Right renal pelvis (tissue), 4 donors: ENCODE measurements at places on chromosomes 11 and 22. TPM values are rescaled to one million over a fixed set of nuclear protein-coding genes. Genes with fewer than 3 reads are reported as not detected.
A peak's percentile ranks its signal among the peaks of the same experiment; 100 is the strongest.

GRCh38 chr11:76209375-76209972 lies 3.2 kb upstream of the WNT11 start:
- no peak for DNase-seq

GRCh38 chr11:13271060-13271693 lies 6.4 kb upstream of the BMAL1 start:
- DNase-seq, result no peak

- no peak for DNase-seq
These were observed 43.0 kb upstream of the ZC3H12C start for GRCh38 chr11:110050201-110050506.

DNA sequence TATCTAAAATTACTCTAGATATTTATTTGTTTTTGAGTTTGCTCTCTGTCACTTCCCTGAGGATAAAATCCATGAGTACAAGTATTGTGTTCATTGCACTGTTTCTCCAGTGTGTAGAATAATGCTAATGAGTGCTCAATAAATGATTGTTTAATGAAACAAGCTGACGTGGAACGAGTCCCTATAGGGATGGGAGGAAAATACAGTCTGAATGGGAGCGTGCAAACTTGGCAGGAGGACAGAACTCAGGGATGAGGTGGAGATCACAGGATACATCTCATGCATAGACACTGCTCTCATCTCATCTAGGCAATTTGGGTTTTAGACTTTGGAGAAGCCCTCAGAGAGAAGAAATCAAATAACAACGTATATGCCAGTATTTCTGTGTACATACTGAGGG lies 58.4 kb upstream of the ZC3H12C start:
- DNase-seq, result no peak

- DNase-seq, result no peak
These were observed 1495.9 kb downstream of the BRD1 start for GRCh38 chr22:48331691-48332220.

DNA sequence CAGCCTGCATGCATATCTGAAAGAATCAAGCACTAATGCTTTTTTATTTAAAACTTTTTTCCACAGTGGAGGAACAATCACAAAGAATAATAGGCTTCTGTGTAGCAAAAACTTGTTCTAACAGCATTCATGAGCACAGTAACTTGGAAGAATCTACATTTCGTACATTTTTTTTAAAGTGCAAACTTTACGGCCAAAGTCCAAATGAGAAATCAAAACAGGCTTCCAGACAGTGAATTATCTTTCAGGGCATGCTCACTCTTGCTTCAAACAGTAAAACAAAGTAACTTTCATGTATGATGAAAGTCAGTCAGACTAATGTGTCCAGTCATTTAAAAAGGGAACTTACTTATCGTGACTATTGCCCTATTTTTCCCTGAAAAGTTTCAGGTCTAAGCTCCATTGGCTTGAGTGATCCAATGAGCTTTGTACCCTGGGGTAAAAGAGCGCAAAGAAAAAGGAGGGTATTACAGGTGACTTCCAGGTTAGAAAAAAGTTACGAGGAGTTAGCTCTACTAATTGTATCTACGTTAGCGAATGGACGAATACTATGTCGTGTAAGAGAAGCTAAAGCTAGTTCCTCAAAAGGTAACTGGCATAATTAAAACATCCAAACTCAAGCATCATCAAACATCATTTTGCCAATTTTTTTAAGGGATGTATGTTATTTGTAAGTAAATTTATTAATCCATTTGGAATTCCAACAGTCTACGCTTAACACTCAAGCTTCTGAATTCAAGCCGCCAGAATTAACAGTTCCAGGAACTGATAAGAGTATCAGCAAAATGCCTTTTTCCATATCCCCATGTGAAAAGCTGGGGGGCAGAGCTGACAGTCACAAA lies 1.7 kb downstream of the PICALM start:
- peak; percentile 24 for DNase-seq

Gene POU2AF2
- polyA plus RNA-seq, result not detected

Gene OR51E2
- 0.64 TPM for polyA plus RNA-seq

Gene OR10D3
- polyA plus RNA-seq, result not detected

DNA sequence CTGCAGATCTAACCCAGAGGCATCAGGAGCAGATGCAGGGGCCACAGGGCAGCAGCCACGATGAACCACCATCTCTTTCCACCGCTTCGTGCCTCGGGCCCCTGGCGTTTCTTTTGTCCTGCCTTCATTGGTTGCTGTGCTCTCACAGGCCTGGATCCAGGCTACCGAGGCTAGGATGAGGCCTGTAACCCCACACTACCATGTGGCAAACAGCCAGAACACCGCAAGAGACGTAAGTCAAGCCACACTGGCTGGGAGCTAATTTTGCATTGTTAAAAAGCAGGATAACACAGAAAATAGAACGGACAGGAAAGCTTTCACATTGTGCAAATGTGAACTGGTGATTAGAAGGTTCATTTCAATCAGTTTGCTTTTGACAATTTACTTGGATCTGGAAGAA lies 15.7 kb upstream of the ARFGAP3 start:
- no peak for DNase-seq

- DNase-seq, result peak; percentile 47
These were observed 4.3 kb downstream of the SIAE start for GRCh38 chr11:124669193-124669592.

Gene TPH1
- polyA plus RNA-seq, result 0.35 TPM

- DNase-seq, result no peak
These were observed 65.2 kb upstream of the SORL1-AS1 start for GRCh38 chr11:121517996-121518395.

Gene CCDC15
- 3.8 TPM for polyA plus RNA-seq

DNA sequence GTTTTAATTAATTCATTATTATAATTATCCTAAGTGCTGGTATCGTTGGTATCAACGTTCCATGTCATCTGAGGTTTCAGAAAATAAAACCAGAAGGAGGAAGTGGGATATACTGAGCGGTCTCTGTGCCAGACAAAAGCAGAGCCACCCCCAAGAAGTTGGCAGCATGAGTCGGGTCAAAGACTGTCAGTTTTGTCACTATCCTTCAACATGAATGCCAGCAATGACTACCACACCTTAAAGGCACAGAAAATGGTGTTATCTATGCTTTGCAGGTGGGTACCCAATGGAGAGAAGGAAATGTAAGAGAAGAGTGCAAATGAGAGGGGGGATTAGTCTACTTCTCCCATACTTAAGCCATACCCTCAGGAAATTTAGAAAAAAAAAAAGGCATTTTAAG lies 408.5 kb downstream of the OPCML start:
- DNase-seq, result no peak

Gene USP2
- 11.3 TPM for polyA plus RNA-seq

DNA sequence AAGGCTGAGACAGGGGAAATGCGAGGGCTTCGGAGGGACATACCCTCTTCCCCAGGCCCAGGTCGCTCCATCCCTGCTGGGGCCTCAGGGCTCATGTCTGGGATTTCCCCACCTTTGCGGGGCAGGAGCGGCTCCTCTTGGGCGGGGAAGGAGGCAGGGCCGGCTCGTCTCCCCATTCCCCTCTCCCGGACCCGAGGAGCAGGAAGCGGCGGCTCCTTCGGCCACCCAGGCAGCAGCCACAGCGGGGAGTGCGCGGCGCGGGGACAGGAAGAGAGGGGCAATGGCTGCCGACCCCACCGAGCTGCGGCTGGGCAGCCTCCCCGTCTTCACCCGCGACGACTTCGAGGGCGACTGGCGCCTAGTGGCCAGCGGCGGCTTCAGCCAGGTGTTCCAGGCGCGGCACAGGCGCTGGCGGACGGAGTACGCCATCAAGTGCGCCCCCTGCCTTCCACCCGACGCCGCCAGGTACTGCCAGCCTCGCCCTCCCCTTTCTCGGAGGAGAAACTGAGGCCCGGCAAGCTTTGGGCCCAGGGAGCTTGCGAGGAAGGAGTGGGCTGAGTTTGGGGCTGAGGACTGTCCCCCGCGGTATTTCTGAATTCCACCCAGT lies at the start of gene ANKK1:
TSS of gene ANKK1 (plus strand) at position 175 of the 607 bp plus-strand sequence. CDS start at position 281, 106 bp downstream.
- no peak for DNase-seq

GRCh38 chr11:9606809-9607510 lies 33.5 kb downstream of the WEE1 start:
- no peak for DNase-seq

DNA sequence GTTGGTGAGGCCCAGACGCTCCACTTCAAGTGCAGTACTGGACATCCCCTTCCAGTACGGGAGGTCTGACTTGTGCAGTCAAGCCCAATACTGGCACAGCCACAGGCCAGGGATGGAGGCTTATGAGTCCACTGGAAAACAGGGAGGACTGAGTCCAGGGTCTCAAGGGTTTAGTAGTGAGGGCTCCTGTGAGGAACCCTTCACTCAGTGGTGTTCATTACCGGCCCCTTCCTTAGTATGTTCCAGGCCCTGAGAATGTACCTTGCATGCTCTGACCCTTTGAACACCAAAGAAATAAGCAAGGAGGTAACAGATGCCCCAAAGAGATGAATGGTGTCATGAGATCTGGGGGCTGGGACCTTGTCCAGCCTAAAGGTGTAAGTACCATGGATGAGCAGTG lies 11.8 kb downstream of the PRAME start:
- DNase-seq, result no peak

GRCh38 chr22:23756891-23757290 lies 2.7 kb upstream of the VPREB3 start:
- DNase-seq, result no peak

Gene SCT
- 1.2 TPM for polyA plus RNA-seq

Gene SYT13
- 15.7 TPM for polyA plus RNA-seq

Gene ADM2
- polyA plus RNA-seq, result 4.1 TPM

Gene HBB
- polyA plus RNA-seq, result 236 TPM

Gene CREB3L1
- 16.1 TPM for polyA plus RNA-seq

- no peak for DNase-seq
These were observed 16.4 kb downstream of the KIAA0930 start for GRCh38 chr22:45224331-45224730.

GRCh38 chr22:21978564-21979386 lies 3.8 kb downstream of the TOP3B start:
- DNase-seq, result no peak

DNA sequence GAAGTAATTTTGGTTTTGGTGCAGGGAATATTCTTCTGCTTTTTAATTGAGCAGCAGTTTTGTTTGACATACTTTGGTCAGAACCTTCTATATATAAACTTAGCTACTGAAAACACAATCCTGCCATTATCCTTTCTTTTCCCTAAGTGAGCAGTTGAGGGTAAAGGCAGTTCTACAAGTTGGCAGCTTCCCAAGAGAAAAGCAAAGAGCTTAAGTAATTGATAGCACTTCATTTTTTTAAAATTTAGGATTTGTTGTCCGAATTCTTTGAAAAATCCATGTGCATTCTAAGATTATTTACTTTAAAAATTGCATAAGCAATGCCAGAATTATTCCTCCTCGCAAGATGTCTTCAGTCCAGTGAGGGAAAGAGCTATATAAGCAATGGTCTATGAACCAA lies 1394.1 kb downstream of the FAM181B start:
- DNase-seq, result no peak

- no peak for DNase-seq
These were observed 9.0 kb downstream of the FAM118A start for GRCh38 chr22:45318558-45319323.

GRCh38 chr22:36381513-36382128 lies 6.1 kb downstream of the MYH9 start:
- no peak for DNase-seq

GRCh38 chr11:76524919-76525318 lies 80.1 kb downstream of the EMSY start:
- DNase-seq, result no peak

DNA sequence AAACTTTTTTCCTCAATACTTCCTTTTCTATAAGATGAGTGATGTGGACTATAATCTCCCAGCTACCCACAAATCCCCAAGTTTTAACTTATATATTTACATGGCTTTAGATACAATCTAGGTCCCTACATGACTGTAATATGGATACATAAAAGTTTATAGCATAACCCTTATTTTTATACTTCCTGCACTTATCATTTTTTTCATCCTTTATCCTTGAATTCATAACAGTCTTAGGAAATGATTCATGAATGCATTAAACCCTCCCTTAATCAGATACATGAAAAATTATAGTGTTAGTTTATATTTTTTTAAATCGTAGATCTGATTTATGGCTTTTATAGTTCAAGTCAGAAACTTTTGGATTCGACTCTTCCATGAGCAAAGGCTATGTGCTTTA lies 195.8 kb downstream of the MAML2 start:
- DNase-seq, result no peak

Gene ACRV1
- polyA plus RNA-seq, result 0.97 TPM

GRCh38 chr11:110131386-110132123 lies 38.4 kb downstream of the ZC3H12C start:
- DNase-seq, result no peak

DNA sequence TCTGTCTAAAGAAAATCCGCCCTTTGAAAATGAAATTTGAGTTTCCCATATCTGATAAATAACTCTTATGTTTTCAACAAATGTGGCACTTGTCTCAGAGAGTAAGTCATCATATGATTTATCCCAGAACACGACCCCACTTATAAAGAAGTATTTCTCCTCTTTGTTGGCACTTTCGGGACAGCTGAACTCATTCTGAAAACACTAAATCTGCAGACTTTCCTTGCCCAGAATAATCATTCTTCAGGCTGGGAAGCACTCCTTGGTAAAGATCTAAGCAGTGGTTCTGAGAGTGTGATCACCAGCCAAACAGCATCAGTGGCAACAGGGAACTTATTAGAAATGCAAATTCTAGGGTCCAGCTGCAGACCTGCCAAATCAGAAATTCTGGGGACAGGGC lies 532.2 kb upstream of the API5 start:
- DNase-seq, result no peak

Gene MUC6
- polyA plus RNA-seq, result 14.7 TPM

Gene GUCY1A2
- polyA plus RNA-seq, result 3.7 TPM

Gene MRGPRX4
- not detected for polyA plus RNA-seq

Gene WNT11
- polyA plus RNA-seq, result 28.1 TPM

Gene HTR3A
- polyA plus RNA-seq, result not detected

Gene SPON1
- 87.2 TPM for polyA plus RNA-seq
